ENCODE measurements at places on chromosomes 3 and 15.

DNA sequence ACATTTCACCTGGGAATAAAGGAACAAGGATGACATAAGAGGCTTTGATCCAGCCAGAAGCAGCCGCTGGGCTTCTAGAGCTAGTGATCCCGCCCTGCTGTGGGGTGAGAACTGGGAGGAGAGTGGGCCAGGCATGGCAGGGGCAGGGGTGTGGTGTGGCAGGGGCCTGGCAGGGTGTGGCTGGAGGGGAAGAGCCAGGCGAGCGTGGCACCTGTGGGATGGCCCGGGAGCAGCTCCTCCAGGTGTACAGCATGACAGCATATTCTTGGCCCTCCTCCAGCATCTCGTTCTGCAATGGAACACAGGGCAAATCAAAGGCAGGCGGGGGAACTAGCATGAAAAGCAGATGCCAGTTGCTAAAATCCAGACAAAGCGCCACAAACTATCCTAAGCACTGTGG is 35.5 kb downstream of the CYFIP1 start:
- no peaks in the 10 kb centered on the region for H3K27me3 ChIP-seq
- no peak overlapping the region for H3K27ac ChIP-seq
- H3K4me1 ChIP-seq: peaks cover 15% of the 10 kb centered on the region
- H3K4me3 ChIP-seq: no peak overlapping the region

DNA sequence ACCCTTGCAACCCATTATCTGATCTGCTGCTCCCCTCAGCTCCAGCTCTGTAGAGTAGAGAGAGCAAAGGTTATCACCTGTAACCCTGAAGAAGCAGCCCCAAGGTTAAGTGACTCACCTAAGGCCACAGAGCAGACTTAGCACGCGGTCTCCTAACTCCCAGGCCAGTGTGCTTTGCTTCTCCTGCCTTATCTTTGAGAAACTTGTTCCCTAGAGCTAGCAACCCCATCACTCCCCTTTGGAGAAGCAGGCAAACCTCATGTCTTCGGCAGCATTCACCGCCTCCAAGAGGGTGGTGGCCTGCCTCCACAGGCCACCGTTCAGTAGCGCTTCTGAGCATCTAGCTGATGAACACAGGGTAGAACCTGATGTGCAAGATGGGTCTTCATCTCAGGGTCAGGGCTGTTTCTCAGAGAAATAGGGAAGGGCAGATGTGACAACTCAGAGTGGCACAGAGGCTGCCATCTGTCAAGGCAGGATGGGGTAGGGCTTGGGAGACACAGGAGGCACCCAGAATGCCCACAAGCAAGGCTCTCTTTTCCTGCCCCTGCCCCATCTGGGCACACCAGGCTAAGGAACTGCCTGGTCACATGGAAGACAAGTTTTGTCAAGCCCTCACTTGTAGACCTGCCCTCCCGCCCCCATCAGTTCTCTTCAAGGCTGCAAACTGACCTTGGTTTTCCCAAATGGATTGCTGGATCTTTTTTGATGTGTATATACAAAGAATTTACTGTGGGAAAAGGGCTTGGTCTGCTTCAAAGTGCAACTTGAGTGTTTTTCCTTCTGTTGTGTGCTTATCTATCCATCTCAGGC is 34.9 kb upstream of the CLK3 start:
- no peaks in the 10 kb centered on the region for H3K4me1 ChIP-seq
- no peak overlapping the region for H3K27ac ChIP-seq
- peaks cover 3% of the 10 kb centered on the region for H3K36me3 ChIP-seq
- H3K27me3 ChIP-seq: no peaks in the 10 kb centered on the region
- no peak for DNase-seq
- no peak overlapping the region for H3K4me3 ChIP-seq

GRCh38 chr15:62805502-62805901 is 237.0 kb upstream of the TPM1 start:
- no peak overlapping the region for H3K27ac ChIP-seq
- no peaks in the 10 kb centered on the region for H3K27me3 ChIP-seq
- H3K4me3 ChIP-seq: no peak overlapping the region
- H3K4me1 ChIP-seq: peaks cover 11% of the 10 kb centered on the region
- no peak for DNase-seq

DNA sequence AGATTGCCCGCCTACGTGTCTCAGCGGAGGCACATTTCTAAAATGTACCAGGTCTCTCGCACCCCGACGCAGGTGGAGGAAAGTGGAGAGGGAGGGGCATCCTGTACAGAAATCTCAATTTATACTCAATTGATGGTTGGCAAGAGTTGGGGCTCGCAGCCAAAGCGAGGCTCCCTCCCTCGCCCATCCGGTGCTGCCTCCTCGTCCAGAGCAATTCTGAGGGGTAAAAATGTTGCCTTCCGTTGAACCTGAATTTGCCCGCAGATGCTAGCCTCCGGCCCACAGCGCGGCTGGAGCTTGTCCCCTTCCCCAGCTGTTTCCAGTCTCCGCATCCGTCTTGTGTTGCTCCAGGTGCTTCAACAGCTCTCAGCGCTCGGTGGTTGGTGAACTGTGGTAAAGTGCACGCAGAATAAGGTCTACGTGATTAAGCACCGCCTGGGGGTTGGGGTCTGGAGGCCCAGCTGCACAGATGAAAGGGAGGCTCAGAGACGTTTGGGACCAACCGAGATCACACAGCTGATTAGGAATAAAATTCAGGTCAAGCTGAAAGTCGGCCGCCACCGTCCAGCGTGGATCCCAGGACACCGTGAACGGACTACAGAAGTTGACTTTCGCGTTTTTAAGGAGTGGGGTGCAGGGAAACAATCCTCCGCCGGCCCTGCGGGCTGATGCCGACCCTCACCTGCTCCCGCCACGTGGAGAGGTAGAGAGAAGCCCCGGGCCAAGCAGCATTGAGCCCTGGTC is 846 bp upstream of the POLG start:
- peaks cover 15% of the 10 kb centered on the region for H3K27me3 ChIP-seq
- H3K36me3 ChIP-seq: peaks cover 14% of the 10 kb centered on the region
- H3K27ac ChIP-seq: peak overlapping the region; percentile 79
- peak overlapping the region; percentile 76 for H3K4me3 ChIP-seq
- no peak for DNase-seq

DNA sequence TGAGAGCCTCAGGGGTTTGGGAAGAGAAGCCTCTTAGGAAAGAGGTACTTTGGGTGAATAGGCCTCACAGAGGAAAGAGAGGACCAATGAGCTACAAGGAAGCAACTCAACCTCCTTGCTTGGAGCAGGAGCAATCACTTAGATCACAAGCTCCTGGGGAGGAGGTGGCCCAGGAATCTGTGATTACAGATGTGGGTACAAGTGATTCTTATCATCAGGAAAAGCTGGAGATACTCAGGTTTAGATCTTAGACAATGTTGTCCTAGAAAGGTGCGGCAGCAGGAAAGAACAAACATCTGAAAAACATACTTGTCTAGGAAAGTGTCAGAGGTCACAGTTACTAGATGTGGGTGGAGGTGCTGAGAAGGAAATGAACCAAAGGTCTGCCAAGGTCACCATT is 8.2 kb downstream of the PARP16 start:
- no peaks in the 10 kb centered on the region for H3K4me1 ChIP-seq
- H3K4me3 ChIP-seq: no peak overlapping the region
- H3K27ac ChIP-seq: no peak overlapping the region
- H3K27me3 ChIP-seq: no peaks in the 10 kb centered on the region
- no peak for DNase-seq

DNA sequence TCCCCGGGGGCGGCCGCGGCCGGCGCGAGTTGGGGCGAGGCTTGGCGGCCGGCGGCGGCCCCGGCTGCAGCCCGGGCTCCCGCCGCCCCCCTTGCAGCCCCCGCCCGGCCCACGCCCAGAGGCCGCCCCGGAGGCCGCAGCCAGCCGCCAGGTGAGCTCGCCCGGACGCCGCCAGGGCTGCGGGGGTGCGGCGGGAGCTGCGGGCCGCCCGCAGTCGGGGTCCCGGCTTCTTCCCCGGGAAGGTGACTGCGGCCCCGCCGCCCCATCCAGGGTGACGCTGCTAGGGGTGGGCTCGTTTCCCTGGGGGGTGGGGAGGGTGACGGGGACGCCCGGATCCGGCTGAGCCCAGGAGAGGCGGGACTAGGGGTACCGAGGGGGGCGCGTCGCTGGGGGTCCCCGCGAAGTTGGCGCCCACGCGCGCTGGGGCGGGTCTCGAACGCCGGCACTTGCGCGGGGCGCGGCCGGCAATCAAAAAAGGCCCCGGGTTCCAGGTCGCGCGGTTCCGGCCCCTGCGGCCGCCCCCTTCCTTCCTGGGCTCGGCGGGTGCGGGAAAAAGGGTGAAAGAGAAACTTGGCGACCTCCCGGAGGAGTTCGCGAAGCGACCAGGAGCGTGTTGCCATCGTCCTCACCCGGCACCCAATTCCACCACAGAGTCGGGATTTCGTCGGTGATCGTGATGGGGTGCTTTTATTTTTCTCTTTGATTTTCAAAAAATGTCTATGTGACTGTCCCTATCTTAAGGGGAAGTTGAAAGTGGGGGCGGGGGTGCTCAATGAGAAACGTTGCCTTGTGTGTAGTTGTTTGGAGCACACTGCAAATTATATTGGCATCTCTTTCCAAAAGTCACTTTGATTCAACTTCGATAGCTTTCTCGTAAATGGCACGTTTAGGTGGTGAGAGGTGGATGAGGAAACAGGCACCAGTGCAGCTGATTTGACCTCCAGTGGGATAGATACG is 619 bp downstream of the ATXN7 start:
- H3K4me3 ChIP-seq: peak overlapping the region; percentile 75
- DNase-seq: no peak
- H3K27ac ChIP-seq: peak overlapping the region; percentile 83
- peaks cover 22% of the 10 kb centered on the region for H3K4me1 ChIP-seq
- peaks cover 2% of the 10 kb centered on the region for H3K36me3 ChIP-seq

GRCh38 chr3:57007521-57008460 is 52.7 kb upstream of the SPATA12 start:
- H3K4me1 ChIP-seq: peaks cover 25% of the 10 kb centered on the region
- H3K27ac ChIP-seq: peak overlapping the region; percentile 77
- no peaks in the 10 kb centered on the region for H3K36me3 ChIP-seq
- DNase-seq: no peak

- H3K36me3 ChIP-seq: no peaks in the 10 kb centered on the region
- H3K27me3 ChIP-seq: peaks cover 6% of the 10 kb centered on the region
- H3K27ac ChIP-seq: no peak overlapping the region
Measured at GRCh38 chr3:14680716-14681115, 5.8 kb downstream of the C3orf20 start.

All from osteocyte (in vitro differentiated cells).